Caco-2 (cell line): ENCODE measurements at places on chromosomes 4 and X. TPM values are rescaled to one million over a fixed set of nuclear protein-coding genes. Genes with fewer than 3 reads are reported as not detected.

The NAAA gene
- 11.2 and 11.8 TPM in 2 replicates for total RNA-seq

The P2RY4 gene
- 0.18 TPM in 1 of 2 replicates, not detected in the other for total RNA-seq

The NIPAL1 gene
- total RNA-seq: 17.0 and 18.1 TPM in 2 replicates

- peak; percentile 39 for DNase-seq
These were observed 186.5 kb downstream of the MSL3 start for GRCh38 chrX:11944501-11944900.

DNA sequence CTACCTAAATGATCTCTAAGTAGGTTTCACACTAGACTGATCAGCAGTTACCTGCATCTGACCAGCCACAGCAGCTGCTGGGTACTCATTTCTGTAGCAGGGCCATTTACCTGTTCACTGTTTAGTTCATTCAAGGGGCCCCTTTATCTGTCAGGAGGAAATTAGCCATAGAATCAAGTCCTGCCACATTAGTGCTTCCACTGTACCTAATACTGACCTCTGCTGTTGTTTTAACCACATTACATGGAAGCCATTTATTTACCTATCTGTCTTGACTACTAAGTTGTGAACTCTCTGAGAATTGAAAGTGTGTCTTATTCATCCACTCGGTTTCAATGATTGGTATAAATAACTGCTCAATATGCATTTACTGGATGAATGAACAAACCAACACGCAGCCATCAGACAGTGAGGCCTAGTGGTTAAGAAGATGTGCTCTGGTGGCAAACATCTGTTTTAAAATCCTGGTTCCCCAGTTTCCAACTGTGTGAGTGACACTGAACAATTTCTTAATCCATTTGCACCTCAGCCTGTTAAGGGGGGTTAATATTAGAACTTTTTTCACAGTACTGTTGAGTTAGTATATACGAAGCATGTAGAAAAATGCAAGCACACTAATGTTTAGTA, 30.0 kb upstream of the ANXA5 start:
- no peak for DNase-seq

DNA sequence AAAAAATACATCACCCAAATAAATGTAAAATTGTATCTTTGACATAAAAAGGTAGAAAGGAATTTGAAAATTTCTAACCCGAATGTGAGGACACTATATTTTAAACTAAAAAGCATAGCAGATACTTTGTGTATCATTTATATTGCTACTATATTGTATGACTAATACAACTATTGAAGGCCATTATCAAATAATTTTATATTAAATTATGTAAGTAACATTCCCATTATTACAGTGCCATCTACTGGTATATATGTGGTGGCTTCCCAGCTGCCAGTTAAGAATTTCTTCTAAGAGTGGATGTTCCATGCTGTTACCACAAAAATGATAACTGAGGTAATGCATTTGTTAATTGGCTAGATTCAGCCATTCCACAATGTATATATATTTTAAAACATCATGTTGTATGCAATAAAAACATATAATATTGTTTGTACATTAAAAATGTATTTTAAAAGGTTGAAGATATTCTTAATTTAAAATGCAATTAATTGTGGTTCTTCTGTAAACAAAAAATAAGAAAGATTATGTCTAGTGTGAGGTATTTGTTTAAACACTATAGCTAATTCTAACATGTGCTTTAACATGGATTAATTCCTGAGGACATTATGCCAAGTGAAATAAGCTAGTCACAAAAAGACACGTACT, 65.3 kb downstream of the EGF start:
- DNase-seq: no peak

DNA sequence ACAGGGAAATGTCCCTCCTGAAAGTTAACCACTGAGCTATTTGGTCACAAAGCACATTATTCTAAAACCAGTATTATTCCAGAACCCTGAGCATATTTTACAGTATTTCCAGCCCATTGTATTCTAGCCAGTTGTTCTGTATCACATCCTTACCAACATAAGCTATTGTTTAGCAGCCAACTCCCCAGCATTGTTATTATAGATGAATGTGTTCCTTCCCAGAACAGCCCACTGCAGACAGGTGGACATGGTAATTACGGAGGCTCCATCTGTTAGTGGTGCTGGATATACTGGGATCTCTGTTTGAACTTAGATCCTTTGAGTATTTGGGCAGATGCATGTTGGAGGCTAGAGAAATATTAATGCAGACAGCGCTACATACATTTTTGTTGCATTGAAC, 126.1 kb downstream of the MGST2 start:
- no peak for DNase-seq

DNA sequence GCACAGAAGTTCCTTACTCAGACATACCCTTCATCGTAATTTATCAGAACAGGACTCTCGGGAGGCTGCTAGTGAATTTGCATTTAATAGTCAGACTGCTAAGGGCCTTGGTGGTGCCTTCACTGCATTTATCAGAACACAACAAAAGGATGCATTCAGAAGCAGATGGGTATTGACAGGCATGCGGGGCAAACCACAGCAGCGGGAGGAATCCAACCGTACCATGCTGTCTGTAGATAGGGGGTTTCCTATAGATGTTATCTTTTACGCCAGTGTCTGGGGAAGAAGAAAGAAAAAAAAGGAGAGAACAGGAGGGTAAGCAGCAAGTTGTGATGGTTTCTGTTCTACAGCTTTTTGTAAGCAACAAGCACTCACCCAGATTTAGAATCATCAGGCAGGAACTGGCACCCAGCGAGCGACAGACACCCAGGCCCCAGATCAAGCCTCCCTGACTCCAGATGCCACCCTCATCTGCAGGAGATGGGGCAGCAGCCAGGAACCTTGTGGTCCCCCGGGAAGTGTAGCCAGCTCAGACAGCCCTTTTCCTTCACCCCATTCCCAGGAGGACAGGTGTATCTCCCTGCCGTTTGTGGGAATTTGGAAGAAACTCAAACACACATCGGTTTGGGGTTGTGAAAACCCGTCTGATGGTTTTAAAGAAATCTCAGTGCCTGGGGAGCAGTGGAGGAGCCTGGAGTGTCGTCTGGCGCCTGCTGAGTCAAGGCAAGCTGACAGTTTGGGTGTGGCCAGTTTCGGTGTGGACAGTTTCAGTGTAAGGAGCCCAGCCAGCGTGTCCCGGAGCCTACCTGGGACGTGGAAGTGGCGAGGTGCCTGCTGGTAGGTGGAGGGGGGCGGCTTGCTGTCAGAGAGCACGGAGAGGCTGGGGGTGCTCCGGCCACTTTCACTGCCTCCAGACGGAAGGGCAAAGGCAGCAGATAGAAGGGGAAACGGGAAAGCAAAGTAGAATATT, 80.0 kb upstream of the AFAP1 start:
- no peak for DNase-seq

DNA sequence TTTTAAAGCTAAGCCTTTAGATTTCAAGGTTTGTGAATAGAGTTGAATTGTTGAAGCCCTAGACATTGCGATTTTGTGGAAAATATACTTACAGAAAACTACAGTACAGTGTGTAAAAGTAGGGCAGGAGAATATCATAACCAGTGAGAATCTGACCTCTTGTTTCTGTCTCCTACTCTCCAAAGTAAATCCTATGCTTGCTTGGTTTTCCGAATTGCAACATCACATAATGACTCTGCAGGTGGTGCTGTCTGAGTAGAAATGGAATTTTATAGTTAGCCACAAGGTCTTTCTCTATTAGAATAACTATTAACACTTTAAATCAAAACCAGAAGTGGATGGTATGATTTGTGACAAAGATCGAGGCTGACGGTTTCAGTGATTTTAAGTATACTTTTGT, 505.6 kb downstream of the RAPGEF2 start:
- no peak for DNase-seq

GRCh38 chr4:169258141-169258540, 12.6 kb downstream of the SH3RF1 start:
- DNase-seq: no peak

DNA sequence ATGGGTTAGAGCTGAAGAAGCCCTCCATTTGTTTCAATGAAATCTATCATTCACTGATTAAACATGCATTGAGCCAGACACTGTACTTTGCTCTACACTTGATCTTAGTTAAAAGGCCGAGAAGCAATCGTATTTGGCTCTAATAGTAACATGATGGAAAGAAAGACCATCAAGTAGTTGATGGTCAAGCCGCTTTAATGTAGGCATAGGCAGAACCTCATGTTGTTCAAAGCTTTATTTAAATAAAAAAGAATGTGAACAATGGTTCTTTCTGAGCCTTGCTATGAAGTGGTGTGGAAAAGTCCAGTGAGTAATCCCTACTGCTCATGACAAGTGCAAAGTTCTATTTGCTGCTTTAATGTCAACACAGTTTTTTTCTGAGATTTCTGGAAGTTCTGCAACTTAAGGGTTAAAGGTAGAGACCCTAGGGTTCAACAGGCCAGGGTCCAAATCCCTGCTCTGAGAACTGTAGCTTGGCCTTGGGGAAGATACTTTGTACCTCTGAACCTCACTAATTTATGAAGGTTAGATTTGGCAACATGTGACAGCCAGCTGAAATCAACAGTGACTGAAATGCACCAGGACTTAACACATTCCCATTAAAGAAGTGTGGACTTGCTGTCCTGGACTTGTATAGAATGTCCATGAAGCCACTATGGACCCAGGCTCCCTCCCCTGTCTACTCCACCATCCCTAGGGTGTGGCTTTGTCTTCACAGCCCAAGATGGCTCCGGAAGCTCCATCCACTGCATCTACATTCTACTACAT, 17.9 kb upstream of the LAP3 start:
- DNase-seq: peak; percentile 19

DNA sequence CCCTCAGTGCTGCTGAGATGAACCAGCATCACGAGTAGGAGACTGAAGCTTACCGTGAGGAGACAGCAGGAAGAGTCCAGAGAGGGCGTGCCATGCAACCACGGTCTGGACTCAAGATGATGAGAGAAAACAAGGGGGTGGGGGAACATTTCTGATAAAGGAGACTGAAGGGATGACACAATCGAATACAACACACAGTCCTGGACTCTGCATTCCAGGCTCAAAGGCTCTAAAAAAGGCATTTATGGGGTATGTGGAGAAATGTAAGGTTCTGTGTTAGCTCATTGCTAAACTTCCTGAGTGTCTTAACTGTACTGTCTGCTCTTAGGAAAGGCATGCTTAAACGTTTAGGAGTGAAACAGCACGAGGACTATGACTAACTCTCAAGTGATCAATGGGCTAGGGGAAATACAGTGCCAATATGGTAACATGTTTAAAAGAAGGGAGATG, 20.6 kb upstream of the IRAK1 start:
- no peak for DNase-seq

DNA sequence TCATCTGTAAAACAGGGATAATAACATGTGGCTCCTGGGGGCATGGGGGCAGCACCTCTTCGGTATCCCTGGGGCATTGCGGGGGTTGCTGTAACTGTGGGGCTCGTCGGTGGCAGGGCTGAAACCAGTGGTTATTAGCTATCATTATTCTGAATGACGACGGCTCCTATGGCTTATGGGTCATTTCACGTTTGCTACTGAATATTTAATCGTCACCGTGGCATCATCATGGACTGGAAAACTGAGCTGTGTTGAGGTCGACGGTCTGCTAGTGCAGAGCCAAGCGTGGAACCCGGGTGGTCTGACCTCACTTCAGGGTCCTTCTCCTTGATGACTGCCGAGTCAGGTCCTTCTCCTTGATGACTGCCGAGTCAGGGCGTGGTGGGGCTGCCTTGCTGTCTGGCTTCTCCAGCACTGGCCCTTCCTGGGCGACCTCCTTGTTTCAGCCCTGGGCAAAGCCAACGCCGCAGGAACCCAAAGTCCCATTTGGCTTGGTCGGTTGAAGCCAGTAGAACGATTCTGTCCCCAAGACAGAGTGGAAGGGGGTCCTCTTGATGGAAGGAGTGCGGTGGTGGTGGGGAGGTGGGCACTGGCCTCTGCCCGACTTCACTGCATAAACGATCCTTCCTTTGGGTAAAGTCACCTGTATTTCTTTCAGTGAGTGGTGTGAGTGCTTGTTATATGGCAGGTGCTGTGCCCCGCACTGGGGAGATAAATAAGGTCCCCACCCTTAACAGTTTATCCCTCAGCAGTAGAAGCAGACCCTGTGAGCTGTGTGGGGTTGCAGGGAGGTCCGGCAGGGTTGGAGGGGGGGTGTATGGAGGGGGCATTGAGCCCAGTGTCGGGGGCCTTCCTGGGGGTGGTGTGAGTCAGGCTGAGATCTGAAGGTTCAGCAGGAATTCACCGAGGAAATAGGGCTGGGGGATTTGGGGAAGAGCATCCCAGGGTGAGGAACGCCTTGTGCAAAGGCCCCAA, 40.8 kb downstream of the PSAPL1 start:
- no peak for DNase-seq

DNA sequence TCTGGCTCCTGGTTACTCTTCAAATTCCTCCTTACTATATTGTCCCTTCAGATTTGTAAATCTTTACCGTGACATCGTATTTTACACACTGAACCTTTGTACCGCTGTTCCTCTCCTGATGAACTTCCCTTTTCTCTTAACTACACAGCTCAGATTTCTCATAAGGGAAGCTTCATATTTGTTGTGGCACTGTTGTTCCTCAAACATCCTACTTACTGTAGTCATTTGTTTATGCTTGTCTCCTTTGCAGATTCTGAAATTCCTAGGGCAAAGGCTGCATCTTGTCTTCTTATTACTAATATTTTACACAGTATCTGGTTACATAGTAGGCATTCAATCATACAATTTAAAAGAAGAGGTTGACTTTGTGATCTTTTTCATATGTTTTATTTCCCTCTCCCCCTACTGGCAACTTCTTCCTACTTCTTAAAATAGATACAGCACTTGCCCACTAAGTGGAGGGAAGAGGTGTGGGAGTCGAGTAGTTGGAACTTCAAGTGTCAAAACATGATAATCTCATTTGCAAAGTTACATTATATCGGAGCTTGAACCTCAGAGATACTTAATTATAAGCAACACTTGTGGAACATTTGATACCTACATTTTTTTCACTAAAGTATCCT, 50.0 kb downstream of the TET2 start:
- DNase-seq: no peak
